ENCODE measurements at places on chromosomes 7 and 10.

GRCh38 chr7:78496096-78496630 lies 697.6 kb downstream of the PHTF2 start:
- no peak for DNase-seq

DNA sequence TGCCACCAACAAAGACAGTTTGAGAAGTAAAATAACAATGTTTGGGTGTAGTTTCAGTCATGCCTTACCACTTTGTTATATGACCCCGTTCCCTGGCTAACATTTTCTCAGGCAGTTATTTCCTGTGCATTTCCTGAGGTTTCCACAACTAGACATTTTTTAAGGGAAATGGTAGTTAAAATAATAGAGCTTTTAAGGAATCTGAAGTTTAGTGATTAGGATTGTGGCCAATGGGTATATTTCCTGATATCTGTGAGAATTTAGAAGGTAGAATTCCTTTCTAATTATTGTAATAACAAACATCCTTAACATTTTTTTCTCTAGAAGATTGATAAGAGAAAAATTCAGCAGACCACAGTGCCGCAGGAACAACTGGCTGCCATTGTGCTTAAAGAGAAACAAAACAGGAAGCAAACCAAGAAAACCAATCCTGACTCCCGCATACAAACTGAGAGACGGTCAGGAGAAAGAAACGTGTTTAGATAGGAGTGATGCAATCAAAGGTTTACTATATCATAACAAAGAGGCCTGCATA lies 193.6 kb downstream of the MBL2 start:
- DNase-seq: no peak

- no peak for DNase-seq
These were observed 499.0 kb upstream of the KLF6 start for GRCh38 chr10:4283846-4284610.

GRCh38 chr7:84372155-84372621 lies 177.6 kb upstream of the SEMA3A start:
- DNase-seq: no peak

GRCh38 chr7:12865593-12865992 lies 178.2 kb downstream of the ARL4A start:
- DNase-seq: no peak

GRCh38 chr7:155115288-155115687 lies 45.2 kb downstream of the HTR5A start:
- no peak for DNase-seq

- DNase-seq: peak; percentile 71
These were observed 161.0 kb downstream of the SEM1 start for GRCh38 chr7:96548664-96549063.

- no peak for DNase-seq
These were observed 26.5 kb upstream of the C10orf71 start for GRCh38 chr10:49272251-49273081.

DNA sequence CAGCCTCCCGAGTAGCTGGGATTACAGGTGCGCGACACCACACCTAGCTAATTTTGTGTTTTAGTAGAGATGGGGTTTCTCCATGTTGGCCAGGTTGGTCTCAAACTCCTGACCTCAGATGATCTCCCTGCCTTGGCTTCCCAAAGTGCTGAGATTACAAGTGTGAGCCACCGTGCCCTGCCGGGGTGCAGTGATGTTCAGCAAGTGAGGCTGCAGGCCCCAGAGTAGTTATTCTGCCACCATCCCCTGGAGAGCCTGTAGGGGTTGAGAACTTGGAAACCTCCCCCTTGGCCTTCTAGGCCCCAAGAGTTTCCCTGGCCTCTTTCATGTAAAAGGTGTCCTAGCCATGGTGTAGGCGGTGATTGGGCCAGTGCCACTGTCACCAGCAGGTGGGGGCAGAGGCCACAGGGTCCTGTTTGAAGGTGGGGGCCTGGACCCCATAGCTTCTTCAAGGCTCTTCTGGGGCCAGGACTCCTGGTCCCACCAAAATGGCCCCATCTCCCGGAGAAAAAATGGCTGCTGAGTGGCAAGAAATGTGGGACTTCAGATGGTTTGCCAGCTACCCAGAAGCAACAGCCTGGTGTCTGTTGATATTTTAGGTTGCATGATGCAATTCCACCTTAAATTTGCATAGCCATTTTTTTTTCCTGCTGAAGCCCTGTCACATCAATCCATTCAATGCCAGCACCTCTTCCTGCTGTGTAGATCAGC lies 25.5 kb upstream of the INMT start:
- no peak for DNase-seq

GRCh38 chr10:115606086-115606485 lies 512.9 kb downstream of the ATRNL1 start:
- no peak for DNase-seq

DNA sequence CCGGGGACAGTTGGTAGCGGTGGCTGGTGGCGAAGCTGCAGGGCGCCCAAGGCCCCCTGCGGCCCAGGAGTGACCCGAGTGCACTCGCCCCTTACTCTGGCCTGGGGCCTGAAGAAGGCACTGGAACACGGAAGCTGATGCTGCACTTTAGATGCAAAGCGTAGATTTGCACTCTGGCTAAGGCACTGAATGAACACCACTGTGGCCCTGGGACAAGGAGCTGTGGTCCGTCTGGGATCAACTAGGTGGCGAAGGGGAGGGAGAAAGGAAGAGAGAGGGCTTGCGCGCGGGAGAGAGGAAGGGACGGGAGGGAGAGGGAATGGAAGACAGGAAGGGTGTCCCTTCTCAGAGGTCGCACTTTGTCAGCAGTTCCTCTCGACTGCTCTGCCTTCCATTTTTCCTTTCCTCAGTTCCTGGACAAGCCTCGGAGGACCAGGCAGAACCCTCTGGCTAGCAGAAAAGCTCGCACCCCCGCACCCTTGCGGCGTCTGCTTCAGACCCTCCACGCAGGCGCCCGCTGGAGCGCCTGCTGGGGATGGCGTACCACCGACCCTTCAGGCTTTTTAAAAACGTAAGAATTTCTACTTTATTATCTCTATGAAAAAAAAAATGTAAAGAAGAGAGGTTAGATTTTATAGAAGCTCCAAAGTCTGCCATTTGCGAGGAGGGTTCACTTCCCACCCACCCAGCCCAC lies 1.2 kb downstream of the FERD3L start:
- DNase-seq: no peak

DNA sequence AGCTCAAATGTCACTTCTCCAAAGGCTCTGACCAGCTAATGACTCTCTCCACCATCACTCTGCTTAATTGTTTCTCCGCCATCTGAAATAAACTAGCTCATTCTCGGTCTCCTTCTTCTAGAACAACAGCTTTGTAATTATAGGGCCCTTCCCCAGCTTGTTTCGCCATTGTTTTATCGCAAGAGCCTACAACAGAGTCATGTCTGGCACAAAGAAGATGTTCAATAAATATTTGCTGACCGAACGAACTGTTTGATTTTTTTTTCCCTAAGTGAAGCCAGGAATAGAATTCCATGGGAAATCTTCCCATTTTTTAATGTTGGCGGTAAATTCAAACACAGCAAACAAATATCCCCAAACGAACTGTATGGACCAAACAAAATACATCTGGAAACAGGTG lies 63.8 kb upstream of the NMT2 start:
- DNase-seq: no peak

DNA sequence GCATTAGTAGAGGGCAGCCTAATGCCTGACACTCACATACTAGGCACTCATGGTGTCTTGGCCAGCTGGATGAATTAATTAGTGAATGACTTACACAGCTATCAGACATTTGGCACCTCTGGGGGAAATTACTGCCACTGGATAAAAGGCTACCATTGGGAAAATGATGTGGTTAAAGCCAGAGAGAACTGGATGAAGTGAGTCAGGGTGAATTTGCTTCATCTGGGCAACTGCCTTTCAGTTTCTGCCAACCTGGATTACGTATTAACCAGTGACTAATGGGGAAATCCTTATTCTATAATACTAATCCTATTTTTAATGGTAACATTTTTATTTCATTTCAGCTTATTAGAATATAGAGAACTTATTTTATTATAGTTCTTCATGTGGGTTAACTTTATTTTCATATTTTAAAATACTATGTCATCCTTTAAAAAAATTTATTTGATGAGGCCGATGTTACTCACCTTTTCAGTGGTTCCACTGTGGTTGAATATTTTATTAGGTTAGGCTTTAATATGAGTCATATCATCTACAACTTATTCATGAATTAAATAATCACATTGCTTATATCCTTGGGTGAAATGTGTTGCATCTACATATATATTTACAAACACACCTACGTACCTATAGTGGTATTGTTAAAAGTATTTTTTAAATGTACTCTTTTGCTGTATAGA lies 85.6 kb upstream of the CAPZA2 start:
- DNase-seq: no peak

- no peak for DNase-seq
These were observed 175.4 kb downstream of the ARID5B start for GRCh38 chr10:62076891-62077290.

- no peak for DNase-seq
These were observed 292.0 kb upstream of the ZMIZ1 start for GRCh38 chr10:78776756-78777155.

DNA sequence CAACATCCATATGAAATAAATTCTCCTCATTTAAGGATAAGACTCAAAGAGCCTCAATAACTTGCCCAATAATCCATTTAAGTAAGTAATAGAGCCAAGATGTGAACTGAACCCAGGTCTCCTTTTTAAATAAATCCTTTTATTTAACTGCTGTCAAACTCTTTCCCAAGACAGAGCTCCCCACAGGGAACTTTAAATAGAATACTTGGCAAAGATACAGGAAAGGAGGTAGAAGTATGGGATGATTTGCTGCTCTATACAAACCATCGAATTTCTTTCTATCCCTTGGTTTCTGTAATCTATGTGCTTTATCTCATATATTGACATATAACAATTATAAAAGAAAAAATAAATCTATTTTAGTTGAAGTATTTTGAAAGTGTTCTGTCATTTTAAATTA lies 295.9 kb downstream of the CSTF2T start:
- no peak for DNase-seq

DNA sequence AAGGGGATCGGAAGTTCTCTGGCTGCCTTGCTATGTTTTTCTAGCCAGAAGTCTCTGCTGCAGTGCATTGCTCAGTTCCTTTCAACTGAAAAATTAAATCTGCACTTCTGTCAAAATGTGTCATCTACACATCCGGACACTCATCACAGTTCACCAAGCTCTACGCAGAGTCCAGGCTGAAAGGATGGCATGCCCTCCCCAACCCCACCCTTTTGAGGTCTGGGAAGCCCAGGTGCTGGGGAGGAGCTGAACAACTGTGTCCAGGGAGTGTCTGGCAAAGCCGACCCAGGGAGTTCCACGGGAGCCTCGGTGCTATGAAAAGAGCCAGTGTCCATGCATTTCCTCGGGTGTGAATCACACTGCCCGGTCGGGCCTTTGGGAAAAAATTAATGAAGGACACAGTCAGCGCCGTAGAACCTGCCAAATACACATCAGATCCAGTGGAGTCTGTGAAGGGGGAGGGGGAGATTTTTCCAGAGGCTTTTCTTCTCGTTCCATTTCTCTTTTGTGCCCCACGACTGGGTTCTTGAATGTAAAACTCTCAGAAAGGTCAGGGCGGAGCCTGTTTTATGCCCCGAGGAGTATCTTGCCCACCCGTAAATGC lies 757 bp upstream of the PALS2 start:
- DNase-seq: peak; percentile 46

DNA sequence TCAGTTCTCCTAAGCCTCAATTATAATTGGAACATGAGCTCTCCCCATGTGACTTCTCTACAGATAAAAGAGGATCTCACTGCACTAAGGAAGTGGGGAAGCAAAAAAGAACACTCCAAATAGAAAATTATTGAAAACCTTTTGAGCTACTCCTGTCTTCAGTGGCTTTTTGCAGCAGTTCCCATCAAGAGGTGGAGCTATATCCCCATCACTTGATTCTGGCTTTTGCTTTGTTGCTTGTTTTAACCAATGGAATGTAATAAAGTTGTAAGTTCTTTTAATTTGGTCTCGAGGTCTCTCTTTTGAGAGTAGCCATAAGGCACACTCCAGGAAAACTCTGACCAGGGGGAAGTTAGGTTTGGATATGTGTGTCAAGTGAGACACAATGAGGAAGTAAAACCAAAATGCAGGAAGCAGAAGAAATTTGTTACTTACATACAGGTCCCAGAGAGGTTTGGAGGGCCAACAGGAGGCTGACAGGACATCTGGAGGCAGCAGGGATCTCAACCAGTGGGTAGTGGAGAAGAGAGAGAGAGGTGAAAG lies 569.4 kb downstream of the HTR7 start:
- no peak for DNase-seq

- no peak for DNase-seq
These were observed 35.7 kb downstream of the P4HA1 start for GRCh38 chr10:73060738-73061635.

DNA sequence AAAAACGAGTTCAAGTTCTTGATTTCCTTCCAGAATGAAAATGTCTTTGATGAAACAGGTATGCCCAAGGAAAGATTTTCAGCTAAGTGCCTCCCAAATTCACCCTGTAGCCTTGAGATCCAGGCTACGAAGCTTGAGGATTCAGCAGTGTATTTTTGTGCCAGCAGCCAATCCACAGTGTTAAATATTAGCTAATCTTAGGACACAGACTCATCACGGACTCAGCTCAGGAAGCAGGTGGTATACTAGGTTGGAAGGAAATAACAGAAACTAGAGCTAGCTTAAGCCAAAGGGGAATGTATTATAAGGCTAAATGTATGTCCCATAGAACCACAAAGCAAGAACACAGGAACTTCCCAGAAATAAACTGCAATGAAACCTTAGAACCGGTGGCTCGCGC lies 151.0 kb upstream of the PRSS1 start:
- DNase-seq: no peak

DNA sequence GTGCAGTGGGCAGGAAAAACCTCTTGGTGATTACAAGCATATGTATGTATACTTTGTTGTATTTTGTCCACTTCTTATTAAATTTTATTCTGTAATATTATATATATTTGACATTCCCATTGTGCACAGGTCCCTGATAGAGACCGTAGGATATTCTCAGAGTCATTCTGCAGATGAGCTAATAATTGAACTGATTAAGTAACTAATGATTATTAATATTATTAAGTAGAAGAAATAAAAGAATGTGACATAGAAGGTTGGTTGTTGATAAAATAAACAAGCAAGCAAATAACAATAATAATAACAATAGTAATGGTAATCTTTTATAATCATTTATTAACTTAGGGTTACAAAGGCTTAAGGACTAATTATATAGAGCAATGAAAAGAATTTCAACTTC lies 780.6 kb upstream of the ZWINT start:
- DNase-seq: no peak

GRCh38 chr7:144127714-144128334 lies 4.8 kb downstream of the OR2A14 start:
- DNase-seq: peak; percentile 73

GRCh38 chr7:22990588-22990949 lies 23.4 kb downstream of the HYCC1 start:
- DNase-seq: no peak

GRCh38 chr7:14837216-14837615 lies 65.3 kb downstream of the DGKB start:
- no peak for DNase-seq

DNA sequence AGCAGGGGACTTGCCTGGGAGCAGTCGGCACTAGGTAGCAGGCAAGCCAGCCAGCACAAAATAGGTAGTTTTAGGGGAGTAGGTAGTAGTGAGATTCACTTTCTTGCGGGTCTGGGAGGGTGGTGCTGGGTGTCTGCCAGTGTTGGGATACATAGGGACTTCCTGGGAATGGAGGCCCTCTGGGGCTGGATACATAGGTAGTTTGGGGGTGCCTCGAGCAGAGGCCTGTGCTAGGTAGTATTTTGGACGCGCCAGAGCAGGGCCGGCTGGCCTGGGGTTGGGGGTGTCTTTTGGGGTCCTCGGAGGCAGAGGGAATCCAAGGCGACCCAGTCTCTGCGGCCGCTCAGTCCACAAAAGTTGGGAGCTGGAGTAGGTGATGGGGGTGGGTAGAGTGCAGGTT lies 2.0 kb upstream of the HOXA3 start:
- no peak for DNase-seq
